Activated naive CD4-positive, alpha-beta T cell treated with anti-CD3 and anti-CD28 coated beads for 36 hours (primary cell): ENCODE measurements at places on chromosomes 13 and 19.

- DNase-seq: peak; percentile 42
Measured at GRCh38 chr19:51676566-51677083, 16.5 kb upstream of the SPACA6 start.

DNA sequence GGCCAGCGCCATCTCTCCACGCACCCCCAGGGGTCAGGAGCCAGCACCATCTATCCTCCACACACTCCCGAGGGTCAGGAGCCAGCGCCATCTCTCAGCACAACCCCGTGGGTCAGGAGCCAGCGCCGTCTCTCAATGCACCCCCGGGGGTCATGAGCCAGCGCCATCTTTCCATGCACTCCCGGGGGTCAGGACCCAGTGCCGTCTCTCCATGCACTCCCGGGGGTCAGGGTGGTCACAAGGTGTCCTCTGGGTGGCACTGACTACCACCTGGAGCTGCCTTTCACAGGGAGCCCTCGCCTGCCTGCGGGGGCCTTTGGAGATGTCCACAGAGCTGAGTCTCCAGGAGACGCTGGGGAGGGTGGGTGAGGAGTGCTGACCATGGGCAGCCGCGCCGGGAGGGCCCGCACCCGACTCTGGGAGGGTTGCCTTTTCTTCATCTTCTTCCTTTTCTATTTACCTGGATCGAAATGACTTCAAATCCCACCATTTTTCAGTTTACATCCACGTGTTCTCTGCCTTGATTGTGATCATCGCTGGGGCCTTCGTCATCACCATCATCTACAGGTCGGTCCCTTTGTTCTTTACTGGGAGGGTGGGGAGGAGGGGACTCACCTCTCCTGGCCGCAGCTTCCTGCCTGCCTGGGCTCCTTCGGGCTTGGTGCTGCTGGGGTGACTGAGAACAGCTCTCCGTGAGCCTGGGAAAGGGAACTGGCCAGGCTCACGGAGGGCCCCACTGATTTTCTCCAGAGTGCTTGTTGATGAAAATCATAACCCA lies 19.1 kb downstream of the TEX29 start:
- no peak for DNase-seq

DNA sequence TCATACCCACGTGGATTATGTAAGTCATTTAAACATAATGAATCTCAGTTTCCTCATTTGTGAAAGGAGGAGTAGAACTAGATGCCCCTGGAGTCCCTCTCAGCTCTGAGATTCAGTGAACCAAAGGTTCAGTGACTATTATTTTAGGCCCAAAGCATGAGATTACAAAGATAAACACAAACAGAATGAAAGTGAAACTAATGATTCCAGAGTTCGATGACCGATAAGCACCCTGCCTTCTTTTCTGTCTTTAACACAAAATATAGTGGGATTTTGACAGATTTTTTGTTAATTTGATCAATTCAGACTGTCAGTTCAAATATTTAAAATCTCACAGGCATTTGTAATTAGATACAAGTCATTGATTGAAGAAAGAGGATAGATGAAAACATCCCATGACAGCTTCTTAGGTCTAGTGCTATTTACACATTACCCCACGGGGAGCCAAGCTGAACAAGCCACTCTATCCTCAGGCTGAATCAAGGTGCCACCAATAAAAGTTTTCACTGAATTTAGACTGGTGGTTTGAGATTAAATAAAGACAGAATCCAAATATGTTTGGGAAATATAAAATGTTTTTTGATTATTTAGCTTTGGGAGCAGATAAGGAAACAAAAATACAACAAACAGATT lies 64.6 kb upstream of the RAP2A start:
- no peak for DNase-seq

DNA sequence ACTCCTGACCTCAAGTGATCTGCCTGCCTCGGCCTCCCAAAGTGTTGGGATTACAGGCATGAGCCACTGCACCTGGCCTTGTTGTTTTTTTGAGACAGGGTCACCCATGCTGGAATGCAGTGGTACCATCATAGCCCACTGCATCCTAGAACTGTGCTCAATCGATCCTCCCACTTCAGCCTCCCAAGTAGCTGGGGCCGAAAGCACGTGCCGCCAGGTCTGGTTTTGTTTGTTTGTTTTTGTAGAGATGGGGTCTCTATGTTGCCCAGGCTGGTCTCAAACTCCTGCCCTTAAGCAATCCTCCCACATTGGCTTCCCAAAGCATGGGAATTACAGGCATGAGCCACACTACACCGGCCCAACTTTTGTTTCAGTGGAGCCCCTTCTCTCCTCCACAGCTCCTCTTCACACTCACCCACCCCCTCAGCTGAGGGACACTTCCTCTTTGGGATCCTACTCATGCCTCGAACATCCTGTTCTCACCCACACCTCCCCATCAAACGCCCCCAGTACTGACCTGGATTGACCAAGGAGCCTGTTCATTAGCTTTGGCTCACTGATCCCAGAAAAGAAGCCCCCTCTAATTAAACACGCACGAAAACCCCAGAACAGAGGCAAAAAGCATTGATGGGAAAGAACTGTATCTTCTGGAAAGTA lies 12.8 kb upstream of the CERS4 start:
- DNase-seq: no peak

- DNase-seq: no peak
Measured at GRCh38 chr13:109628251-109628699, 158.1 kb downstream of the IRS2 start.

DNA sequence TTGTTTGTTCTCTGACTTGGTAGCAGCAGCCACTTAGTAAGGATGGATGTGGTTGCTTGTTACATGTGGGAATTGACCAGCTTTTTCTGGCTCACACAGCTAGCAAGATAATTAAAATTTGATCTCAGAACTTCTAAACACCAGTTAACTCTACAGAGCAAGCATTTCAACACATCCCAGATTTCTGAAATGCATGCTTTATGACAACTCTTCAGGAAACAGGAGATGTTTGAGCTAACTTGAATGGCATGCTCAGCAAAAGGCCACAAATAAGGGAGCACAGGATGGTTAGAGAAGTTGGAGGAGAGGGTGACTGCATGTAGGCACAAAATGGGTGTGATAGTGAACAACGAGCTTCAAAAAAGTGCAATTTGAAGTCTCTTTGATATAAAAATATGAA lies 167.1 kb upstream of the SPRY2 start:
- DNase-seq: no peak

GRCh38 chr19:58361900-58362271 lies 665 bp downstream of the ZNF497 start:
- DNase-seq: peak; percentile 42

DNA sequence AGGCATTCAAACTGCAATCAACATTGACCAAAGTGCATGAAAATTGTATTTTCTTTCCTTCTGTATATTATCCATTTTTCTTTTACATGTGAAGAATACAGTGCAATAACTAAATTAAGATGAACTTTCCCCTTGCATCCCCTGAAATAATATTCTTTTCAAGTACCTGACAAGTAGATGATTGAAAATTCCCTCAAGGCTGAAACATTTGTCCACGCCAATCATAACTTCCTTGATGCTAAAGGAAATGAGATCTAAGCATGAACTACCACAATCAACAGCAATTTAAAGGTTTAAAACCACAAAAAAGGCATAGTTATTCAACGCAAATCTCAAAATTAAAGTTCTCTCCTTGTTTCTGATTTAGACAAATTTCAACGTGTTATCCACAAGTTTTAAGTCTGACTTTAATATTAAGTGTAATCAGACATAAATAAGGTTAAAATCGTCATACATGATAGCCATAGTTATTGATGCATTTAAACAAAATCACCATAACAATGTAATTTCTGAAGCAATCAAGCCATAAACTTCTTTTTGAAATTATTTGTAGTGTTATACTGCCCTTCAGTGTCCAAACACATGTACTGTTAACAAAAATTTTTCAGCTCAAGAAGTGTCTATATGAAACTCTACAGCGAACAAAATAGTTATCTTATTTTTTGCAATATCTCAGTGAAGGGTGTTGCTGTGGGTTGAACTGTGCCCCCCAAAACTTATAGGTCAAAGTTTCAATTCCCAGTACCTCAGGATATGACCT lies 169.5 kb downstream of the DCLK1 start:
- DNase-seq: no peak

DNA sequence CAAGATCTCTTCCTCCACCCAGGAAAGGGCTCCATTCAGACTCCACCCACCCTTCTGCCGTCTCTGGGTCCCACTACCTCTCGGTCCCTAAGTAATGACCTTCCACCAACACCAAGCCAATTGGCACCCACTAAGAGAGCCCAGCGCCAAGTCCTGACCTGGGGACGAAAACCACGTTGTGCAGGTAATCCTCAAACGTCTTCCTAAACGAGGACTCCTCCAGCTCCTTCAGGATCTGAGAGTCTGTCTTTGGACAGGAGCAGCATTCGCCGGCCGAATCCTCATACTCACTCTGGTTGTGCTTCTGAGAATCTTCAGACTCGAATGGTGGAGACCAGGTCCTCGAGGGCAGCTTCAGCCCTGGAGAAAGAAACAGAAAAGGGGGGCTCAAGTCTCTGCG lies 83.1 kb downstream of the ZNF557 start:
- DNase-seq: no peak

- no peak for DNase-seq
Measured at GRCh38 chr13:80612804-80613203, 271.9 kb upstream of the SPRY2 start.

- DNase-seq: no peak
Measured at GRCh38 chr13:78228940-78229339, 310.3 kb upstream of the EDNRB start.
